ENCODE measurements at places on chromosomes 12 and 14.

DNA sequence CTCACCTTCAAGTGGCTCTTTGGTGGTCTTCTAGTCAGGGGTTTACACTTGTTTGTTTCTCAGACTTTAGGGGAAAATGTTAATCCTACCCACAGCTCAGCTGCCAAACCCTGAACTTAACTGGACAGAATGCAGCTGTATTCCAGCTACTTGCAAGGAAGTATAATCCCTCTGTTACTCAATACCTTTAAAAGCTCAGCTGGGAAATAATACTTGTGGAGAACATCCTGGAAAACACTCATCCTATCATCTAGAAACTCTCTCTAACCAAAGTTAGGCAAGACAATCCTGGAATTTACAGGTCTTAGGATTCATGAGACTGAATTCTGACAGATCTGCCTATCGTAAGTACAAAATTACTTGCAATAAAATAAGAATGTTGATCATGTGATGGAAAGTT is 404.1 kb downstream of the ADAMTS20 start:
- no peak for DNase-seq

DNA sequence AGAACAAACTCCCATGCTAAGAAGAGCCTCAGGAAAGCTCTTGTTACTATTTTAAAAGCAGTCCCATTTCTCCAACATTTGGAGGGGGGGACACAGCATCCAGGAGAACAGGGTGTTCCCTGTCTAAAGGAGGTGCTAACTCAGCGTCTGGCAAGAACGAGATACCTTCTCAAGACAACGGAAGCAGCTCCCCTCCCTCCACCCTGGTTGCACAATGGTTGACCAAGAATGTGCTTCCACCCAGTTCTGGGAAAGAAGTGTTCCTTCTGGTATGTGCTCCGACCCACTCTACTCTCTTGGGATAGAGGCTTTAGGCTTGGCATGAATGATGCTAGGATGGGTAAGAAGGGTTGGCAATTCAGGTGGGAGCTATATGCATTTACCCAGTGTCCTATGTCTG is 1.5 kb upstream of the KRT6A start:
- DNase-seq, result peak; percentile 64

DNA sequence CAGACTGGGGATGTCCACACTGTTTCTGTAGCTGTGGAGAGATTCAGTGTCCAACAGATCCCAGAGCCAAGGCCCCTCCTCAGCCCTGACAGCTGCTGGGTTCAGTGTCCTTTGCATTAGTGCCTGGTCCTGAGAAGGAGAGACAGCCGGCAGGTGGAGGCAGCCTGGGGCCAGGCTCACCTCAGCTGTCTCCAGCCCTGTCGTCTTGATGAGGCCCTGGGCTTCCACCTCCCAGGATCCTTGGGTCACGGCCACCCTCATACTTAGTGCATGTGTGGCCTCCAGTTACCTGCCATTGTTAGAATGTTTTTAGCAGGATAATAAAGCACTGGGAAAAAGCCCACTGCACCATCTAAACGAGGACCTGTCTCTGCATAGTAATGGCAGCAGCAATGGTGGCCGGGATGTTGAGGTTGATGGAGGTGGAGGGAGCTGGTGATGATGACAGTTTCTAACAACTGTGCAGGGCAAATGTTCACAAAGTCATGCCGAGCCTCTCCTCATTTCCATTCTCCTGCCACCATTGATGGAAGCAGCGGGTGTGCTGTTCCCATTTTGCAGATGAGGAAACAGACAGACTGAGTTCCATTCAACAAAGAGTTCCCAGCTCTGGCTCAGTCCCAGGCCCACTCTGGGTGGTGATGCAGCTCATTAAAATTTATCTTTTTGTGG is 17.7 kb downstream of the ASB2 start:
- DNase-seq, result no peak

GRCh38 chr14:101966742-101967141 is 2.4 kb downstream of the DYNC1H1 start:
- no peak for DNase-seq

DNA sequence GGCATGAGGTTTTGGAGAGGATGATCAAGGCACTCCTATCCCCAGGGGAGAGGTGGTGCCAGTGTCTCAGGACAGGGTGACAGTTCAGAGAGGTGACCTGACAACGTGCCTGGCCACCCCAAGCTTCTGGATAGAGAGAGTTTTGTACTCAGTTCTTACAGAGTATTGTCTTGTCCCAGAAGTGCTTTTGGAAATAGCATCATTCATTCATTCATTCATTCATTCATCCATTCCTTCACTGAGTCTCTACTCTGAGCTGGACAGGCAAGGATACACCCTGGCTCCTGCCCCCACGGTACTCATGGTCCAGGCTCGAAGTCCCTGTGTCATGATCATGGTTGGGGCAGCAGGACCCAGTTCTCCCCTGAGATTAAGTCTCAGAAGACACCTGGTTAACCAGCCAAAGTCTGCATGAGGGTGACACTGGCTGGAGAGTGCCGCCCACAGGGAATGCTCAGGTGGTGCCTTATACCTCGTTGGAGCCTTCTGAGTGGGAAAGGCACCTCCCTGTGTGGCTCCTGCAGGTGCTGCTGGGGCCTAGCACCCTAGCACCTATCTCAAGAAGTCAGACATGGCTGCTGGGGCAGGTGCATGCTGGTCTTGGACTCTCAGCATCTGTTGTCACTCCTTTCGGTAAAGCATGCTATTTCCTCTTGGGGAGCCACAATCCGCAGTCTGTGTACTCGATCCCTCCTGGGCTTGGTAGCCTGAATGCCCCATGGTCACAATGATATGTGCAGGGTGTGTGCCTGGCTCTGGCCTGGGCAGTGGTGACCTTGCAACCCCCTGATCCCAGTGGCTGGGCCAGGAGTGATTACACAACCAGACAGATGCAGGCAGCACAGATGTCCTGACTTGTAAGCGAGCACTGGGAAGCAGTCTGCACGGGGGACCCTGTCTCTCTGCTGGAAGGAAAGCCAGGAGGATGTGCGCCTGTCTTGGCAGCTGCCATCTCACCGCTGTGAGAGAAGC is 57.8 kb downstream of the C14orf132 start:
- DNase-seq, result no peak

GRCh38 chr14:36510078-36510799 is 9.8 kb downstream of the NKX2-1 start:
- DNase-seq, result no peak

All from right cardiac atrium (tissue), 5 donors.